Cortex of kidney (tissue), 1 donor: ENCODE measurements at places on chromosomes 1 and 21.

GRCh38 chr1:27724961-27725373, 794 bp upstream of the FAM76A start:
- DNase-seq, result no peak

GRCh38 chr1:245067257-245067656, 87.5 kb upstream of the KIF26B start:
- no peak for DNase-seq

DNA sequence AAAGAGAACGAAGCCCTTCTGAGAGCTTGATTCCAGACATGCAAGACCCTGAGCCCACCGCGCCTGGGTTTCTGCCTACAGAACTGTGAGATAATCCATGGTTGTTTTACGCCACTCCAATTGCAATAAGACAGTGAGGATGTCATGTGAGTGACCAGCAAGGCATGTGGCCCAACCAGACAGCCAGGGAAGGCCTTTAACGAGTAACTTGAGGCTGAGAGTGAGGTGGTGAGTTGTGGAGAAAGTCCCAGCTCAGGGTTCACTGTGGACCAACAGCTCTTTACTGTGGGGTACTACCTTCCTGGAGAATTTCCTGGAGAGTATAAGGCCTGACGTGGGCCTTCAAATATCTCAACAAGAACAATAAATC, 153.9 kb downstream of the ETS2 start:
- DNase-seq, result no peak

DNA sequence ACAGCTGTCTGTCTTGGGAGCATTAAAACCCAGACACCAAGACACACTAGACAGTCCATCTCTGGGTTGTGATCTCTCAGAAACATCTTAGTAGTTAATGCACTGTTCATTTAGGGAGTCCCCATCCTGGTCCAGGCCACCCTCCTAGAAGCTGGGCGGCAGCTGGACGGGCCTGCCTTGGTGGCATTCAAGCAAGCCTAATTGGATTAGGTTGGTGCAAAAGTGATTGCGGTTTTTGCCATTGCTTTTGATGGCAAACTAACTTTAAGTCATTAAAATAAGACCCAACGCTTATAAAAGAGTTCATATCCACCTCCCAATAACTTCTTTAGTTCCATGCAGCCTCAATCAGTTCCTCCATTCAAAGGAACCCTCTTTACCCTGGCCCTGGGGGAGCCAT, 21.7 kb downstream of the ATP5PO start:
- DNase-seq, result no peak

DNA sequence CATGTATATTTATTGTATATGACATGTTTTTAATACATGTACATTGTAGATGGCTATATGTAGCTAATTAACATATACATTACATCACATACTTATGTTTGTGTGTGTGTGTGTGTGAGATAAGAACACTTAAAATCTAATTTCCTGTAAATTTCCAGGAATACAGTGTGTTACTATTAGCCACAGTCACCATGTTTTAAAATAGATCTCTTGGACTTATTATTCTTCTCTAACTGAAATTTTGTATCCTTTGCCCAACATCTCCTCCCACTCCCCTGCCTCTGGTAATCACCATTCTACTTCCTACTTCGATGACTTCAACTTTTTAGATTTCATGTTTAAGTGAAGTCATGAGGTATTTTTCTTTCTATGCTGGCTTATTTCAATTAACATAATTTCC, 64.8 kb downstream of the FCRL5 start:
- DNase-seq, result no peak

DNA sequence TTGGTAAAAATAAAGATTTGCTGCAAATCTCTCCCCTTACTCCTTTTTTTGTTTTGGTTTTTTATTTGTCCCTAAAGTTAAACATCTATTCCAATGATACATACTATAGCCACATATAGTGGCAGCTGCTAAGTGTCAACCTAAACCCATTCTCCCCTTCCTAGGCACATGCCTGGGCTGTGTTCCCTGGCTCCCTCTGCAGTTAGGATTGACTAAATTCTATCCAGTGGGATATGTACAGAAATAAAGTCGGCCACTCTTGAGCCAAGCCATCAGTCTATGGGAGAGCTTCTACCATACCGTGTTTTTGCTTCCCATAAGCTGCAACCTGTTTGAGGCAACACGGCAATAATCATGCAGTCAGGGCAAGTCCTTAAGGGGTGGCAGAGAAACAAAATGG, 23.6 kb downstream of the MCOLN3 start:
- no peak for DNase-seq

- DNase-seq, result no peak
These were observed 88.3 kb upstream of the TMEM51 start for GRCh38 chr1:15065291-15065690.

GRCh38 chr1:173190101-173190936, 16.8 kb downstream of the TNFSF4 start:
- no peak for DNase-seq

- DNase-seq, result no peak
These were observed 170.8 kb downstream of the ADSS2 start for GRCh38 chr1:244280859-244281258.

DNA sequence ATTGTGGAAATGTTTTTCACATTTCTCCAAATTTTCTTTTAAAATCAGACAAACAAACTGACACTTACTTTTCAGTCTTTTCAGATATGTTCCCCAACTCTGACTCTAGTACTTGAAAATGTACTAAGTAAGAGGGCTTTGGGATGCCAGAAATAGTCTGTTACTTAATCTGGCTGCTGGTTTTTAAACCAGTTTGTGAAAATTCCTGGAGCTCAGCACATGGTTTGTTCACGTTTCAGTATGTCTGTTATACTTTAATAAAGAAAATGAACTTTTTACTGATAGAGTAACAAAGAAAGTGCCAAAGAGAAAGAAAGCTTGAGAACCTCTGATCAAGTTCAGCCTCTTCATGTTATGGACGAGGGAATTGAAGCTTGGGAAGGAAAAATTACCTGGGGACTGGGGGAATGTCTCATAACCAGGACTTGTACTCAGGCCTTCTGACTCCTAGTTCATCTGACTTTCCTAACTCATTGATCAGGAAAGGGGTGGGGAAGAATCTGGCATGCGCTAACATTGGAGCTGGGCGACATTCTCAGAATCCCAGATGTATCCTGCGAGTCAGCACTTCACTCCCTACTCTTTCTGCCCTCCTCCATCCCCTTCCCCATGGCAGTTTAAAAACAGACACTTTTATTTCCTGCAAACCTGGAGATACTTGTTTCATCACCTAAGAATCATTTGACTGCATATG, 30.8 kb upstream of the DNAJC6 start:
- no peak for DNase-seq
